ENCODE measurements at places on chromosomes 7 and 10.
A peak's percentile ranks its signal among the peaks of the same experiment; 100 is the strongest.

- DNase-seq = peak; percentile 54
Observed at GRCh38 chr7:92835851-92836488, 403 bp downstream of the CDK6 start.

DNA sequence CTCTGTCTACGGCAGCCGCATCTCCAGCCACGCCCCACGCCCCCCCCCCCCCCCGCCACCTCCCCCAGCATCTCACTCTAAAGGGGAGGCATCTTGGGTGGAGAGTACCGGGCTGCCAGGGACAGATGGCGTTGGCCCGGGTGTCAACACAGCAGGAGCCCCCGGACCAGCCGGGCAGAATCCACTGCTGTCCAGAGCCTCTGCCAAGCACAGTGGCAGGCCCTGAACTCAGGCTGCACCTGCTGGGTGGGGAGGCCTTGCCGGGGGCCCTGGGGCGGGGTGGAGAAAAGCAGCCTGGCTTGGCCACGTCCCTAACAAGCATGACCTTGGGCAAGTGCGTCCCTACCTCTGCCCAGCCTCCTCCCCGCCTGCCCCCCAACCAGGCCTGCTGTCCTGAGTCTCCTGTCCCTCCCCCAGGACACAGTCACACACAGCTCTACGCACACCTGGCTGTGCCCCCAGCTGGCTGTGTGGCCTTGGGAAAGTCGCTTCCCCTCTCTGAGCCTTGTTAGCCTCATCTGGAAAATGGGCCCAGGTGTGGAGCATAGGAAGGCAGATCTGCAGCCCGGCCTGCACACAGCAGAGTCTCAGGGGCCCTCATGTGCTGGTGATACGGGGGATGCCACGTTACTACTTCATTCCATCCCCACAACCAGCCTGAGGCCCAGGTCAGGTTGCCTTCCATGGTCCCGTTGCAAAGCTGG is 45.2 kb downstream of the MICALL2 start:
- DNase-seq = no peak

DNA sequence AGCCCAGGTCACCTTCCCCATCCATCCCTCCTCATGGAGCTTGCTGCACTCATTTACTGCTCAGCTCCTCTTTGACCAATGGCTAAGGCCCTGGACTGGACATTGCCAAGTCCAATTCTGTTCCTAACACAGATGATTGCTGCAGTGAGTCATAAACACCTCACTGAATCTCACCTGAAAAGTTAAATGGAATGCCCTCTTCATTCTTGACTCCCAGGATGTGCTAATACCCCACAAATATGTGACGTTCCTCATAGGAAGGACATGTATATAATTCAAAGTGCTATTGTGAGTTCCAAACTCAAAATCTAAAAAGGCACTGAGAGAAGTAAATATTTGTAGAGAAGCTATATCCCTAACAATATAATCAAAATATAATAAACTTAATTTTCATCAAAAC is 73.5 kb upstream of the DLX6 start:
- no peak for DNase-seq

- DNase-seq = no peak
Observed at GRCh38 chr7:4809091-4809591, 33.7 kb downstream of the AP5Z1 start.

GRCh38 chr10:75103881-75104686 is 7.4 kb upstream of the SAMD8 start:
- DNase-seq = no peak

- no peak for DNase-seq
Observed at GRCh38 chr10:52911163-52911562, 138.6 kb upstream of the MBL2 start.

GRCh38 chr10:75208181-75208580 is 2.4 kb upstream of the VDAC2 start:
- DNase-seq = no peak

DNA sequence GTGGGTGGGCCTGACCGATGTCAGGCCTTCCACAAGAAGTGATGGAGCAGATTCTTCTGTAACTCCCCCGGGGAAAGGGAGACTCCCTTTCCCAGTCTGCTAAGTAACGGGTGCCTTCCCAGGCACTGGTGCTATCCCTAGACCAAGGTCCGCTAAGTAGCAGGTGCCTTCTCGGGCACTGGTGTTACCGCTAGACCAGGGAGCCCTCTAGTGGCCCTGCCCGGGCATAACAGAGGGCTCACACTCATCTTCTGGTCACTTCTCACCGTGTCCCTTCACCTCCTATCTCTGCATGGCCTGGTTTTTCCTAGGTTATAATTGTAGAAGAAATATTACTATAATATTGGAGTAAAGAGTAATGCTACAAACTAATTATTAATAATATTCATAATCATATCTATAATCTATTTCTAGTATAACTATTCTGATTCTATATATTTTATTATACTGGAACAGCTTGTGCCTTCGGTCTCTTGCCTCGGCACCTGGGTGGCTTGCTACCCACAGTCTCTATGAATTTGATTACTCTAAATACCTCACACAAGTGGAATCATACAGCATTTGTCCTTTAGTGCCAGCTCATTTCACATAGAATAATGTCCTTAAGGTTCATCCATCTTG is 1378.7 kb downstream of the XPNPEP1 start:
- no peak for DNase-seq

DNA sequence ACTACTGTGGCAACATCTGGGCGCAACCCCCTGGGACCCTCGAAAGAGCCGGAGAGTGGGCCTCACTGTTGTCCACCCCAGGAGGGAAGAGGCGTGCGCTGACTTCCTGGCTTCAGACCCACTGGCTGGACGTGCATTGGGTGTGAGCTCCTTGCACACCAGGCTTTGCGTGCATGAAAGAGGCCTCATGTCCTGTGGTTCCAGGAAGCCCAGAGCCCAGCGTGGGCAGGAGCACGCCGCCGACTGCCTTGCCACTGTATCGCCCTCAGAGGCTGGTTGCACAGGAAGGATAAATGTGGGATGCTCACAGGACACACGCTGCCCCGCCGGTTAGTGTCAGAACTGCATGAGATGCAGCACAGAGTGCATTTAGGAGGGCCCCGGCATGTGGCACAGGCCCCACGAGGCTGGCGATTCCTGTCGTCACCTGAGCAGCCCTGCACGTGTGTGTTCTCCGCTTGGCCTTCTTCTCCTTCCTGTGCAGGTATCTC is 8.5 kb upstream of the JAKMIP3 start:
- no peak for DNase-seq

DNA sequence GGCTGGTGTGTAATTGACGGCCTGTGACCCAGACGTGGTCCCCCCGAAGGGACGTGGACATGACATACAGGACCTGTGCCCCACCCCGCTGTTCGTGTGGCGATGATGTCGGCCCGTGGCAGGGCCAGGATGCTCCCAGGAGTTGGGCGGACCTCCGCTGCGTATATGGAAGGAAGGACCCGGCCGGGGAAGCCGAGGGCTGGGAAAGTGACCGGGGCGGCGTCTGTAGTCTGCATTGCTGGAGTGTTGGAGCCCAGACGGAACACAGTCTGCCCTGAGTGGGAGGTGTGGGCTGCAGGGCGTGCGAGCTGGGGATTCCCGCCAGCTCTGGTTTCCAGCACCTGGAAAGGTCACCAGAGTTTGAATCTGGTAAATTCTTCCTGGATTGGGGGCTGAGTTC is 45.0 kb upstream of the FOXL3 start:
- DNase-seq = no peak

- DNase-seq = no peak
Observed at GRCh38 chr7:50866343-50867033, 83.8 kb upstream of the GRB10 start.

- DNase-seq = peak; percentile 11
Observed at GRCh38 chr10:16470747-16471146, 33.9 kb downstream of the PTER start.

GRCh38 chr10:43808136-43808535 is 159.5 kb upstream of the ZNF32 start:
- no peak for DNase-seq

GRCh38 chr10:11430421-11431215 is 180.8 kb downstream of the USP6NL start:
- DNase-seq = no peak

- no peak for DNase-seq
Observed at GRCh38 chr7:93941945-93942344, 20.4 kb downstream of the GNG11 start.

- DNase-seq = no peak
Observed at GRCh38 chr7:54839575-54840213, 80.7 kb upstream of the SEC61G start.

GRCh38 chr7:119685906-119686305 is 587.1 kb upstream of the KCND2 start:
- no peak for DNase-seq

DNA sequence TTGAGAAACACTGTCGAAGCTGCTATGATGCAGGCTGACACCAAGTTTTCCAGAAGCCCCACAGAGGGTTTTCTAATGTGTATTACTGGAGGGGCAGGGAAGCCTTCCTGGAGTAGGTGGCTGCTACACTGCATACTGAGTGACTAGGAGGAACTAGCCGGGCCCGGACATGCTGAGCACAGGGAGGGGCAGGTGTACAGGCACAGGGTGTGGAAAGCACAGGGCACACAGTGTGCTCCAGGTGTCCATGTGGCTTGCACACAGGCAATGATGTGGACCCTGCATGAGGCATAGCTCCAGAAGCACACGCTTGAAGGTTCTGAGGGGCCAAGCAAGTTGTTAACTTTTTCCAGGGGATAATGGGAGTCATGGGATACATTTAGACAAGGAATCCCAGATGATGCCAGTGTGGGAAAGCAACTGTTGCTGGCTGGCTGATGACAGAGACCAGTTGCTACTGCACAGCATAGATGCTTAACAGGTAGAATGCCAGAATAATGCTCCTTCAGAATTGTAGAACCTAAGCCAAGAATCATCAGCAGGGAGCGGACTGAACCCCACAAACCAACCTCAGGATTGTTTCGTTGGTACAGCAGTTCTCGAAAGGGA is 14.6 kb downstream of the DHX32 start:
- no peak for DNase-seq

DNA sequence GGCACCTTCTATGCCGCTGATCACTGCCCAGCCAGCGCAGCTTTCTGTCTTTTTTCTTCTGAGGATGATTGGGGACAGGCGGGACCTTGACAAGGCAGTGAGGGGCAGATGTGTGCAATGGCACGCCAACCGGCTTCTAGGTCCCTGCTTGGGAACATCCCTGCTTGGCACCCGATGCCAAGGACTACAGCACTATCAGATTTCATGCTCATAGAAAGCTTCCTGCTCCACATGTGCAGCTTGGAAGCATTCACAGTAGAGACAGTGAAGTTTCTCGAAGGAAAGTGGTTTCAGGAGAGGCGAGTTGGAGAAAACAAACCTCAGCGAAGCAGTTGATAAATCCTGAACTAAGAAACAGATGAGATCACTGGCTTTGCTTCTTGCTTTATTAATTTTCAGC is 267.5 kb upstream of the HABP2 start:
- DNase-seq = no peak

GRCh38 chr10:15321431-15322341 is 49.4 kb downstream of the FAM171A1 start:
- no peak for DNase-seq

GRCh38 chr7:117548035-117548434 is 68.2 kb downstream of the CFTR start:
- DNase-seq = no peak

DNA sequence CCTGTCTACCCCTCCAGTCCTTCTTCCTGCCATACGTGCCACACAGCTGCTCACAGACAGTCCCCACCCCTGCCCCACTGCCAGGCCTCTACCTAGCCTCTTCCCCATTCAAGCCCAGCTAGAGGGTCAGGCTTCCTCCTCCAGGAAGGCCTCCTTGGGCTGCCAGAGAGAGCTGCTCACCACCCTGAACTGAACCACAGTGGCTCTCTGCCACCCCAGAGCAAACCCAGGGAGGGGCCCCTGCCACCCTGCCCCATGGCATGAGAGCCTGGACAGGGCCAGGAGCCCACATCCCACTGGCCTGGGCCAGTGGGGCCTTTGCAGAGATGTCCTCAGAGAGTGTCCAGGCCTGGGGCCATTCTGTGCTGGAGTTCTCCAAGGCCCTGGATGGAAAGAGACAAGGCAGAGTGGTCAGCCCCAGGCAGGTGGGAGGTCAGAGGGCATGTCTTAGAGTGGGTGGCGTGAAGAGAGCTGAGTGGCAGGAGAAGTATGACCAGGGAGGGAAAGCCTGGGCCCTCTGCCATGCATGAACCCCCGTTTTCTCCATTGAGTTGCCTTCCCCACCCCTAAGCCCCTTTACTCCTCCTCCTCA is 40.4 kb downstream of the TMEM270 start:
- no peak for DNase-seq

- no peak for DNase-seq
Observed at GRCh38 chr7:115754226-115754625, 276.3 kb downstream of the TFEC start.

DNA sequence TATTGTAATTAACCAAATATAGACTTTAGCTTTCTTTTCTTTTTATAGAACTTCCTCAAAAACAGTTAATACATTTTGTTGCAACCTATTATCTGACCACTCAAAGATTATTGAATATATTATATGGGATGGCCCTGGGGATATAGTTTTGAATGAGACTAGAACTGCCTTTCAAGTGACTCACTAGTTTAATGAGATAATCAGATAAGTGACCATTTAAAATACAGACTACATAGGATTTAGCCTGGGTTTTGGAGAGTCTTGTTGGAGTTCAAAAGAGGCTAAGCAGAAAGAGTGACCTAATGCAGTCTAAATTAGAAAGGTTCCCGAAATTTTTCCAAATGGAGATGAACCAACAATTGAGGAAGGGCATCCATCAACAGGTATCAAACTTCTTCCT is 305.2 kb upstream of the ETV1 start:
- DNase-seq = no peak

- DNase-seq = no peak
Observed at GRCh38 chr10:103254538-103255325, 9.0 kb downstream of the RPEL1 start.

- DNase-seq = peak; percentile 73
Observed at GRCh38 chr7:37342688-37343471, 105.8 kb downstream of the ELMO1 start.

- no peak for DNase-seq
Observed at GRCh38 chr10:13882119-13882711, 295.4 kb downstream of the PRPF18 start.

DNA sequence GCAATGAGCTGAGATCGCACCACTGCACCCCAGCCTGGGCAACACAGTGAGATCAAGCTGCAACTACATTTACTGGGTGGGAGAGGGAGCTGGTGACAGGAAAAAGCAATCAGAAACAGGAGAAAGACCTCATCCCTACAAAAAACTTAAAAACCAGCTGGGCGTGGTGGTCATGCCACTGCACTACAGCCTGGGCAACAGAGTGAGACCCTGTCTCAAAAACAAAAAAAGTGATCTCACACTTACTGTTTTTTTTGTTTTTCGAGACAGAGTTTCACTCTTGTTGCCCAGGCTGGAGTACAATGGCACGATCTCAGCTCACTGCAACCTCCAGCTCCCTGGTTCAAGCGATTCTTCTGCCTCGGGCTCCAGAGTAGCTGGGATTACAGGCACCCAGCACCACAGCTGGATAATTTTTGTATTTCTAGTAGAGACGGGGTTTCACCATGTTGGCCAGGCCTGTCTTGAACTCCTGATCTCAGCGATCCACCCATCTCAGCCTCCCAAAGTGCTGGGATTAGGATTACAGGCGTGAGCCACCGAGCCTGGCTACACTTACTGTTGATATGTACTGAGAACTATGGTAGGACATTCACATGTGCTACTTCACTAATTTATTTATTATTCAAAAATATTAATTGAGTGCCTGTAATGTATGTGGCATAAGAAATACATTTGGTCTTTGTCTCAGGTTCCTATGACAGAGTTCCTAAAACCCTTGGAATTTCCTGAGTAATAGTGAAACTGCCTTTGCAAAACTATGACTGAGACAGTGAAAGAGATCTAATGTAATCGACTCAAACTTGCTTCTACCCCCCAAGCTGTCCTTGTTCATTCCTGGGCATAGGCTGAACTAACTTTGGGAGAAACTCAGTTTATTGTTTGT is 27.7 kb upstream of the NRBF2 start:
- no peak for DNase-seq
